ENCODE measurements at places on chromosomes 11 and 22.
A peak's percentile ranks its signal among the peaks of the same experiment; 100 is the strongest.

DNA sequence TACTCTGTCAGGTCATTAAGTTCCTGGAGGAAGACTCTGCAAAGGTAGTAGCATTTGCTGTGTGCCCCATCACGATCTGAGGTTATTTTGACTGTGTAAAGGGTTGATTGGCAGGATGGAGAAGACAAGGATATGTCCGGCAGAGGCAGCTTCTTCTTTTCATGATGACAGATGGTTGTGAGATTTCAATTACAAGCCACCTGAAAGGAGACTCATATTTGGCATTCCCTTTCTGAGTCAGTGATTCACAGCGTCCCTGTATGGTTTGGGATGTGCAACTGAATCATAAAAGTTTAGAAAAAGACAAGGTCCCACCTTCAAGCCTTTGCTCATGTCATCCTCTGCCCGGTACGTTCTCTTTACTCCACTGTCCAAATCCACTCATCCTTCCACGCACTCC lies 113.4 kb downstream of the MTNR1B start:
- no peak for DNase-seq

GRCh38 chr11:6968816-6969215 lies 42.6 kb downstream of the ZNF215 start:
- DNase-seq = no peak

DNA sequence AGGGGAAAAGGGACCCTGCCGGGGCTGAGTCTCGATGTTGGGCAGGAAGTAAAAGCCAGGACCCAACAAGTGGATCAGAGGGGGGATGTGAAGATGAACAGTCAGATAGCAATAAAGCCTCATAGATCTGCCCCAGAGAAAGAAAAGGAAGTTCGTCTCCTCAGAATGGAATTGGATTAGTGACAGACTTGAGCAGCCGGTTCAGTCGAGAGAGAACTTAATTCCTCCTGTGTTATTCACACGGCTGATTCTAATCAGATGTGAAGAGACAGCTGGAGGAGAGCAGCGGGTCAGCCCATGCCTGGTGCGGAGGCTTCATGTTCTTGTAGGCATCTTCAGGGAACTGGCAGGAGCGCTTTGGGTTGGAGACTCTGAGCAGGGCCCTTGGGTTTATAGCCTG lies 29.3 kb upstream of the CABP7 start:
- DNase-seq = no peak

DNA sequence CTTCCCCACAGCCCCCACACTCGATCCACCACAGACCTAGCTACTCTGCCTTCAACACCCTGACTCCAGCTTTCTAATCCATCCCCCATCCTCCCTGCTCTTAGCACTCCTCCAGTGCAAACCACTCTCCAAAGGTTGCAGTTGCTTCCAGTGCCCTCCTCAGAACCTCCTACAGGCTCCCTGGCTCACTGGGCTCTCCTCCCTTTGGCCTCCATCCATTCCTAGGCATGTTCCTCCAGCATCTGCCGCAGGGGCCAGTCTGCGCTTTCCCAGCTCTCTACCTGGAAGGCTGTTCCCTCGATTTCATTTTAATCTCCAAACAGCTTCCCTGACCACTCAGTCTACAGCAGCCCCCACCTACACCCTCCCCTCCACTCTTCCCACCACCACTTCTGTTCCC lies 133.8 kb downstream of the SPATA19 start:
- DNase-seq = no peak

GRCh38 chr11:79940165-79940564 lies 499.3 kb upstream of the TENM4 start:
- no peak for DNase-seq

DNA sequence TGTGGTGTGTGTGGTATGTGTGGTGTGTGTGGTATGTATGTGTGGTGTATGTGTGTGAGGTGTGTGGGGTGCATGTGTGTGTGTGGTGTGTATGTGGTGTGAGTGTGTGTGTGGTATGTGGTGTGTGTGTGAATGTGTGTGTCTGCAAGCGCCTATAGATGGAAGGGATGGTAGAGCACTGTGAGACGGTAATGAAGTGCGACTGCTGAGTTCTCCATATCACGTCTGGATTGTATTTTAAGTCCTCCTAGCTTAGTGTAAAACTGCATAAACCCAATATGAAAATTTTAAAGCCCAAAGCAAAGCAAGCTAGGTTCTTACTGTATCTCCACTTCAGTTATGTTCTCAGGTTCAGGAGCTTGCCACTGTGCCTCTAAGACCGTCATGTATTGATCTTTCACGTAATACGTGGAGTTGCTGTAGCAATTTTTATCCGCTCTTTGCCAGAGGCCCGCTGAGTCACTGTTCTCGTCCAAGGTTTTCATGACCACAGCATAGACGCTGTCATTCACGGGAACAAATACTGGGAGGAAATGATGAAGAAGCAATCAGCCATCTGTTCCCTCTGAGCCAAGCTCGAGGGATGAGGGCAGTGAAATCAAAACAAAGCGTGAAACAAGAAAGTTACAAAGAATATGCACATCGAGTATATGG lies 5.5 kb downstream of the PLET1 start:
- DNase-seq = no peak

- no peak for DNase-seq
These were observed 1.5 kb downstream of the GAL start for GRCh38 chr11:68685656-68686380.

GRCh38 chr22:32533265-32534111 lies 58.9 kb downstream of the FBXO7 start:
- no peak for DNase-seq

DNA sequence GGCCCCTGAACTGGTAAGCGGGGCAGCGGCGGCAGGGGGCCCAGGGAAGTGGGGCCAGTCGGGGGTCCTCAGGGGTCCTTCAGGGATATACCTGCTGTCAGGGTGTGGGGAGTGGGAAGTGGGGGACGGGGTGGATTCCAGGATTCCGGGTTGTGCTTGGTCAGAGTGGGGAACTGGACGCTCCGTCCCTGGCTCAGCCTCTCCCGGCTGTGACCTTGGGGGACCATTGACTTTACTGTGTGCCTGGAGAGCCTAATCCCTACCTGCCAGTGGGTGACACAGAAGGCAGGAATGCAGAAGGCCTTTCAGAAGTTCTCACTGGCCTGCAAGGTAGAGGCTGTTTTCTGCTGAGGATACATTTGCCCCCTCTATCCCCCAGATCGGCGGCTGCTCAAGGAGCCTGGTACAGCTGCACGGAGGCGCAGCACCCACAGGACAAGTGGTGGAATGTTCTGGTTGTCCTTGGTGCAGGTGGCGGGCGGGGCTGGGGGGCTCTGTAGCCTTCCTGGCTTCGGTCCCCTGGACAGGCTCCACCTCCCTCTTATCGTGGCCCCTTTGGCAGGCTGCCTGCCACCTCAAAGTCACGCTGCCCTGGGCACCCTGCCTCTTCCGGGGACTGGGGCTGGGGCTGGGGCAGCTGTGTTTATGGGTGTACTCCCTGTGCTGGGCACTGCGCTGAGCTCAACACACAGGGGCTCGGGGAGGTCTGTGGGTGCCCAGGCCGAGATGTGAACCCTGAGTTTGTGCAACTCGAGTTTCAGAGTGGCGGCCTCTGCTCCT lies 18.4 kb downstream of the KCNQ1 start:
- DNase-seq = peak; percentile 93

- no peak for DNase-seq
These were observed 106.2 kb downstream of the IGLL1 start for GRCh38 chr22:23473901-23474300.

DNA sequence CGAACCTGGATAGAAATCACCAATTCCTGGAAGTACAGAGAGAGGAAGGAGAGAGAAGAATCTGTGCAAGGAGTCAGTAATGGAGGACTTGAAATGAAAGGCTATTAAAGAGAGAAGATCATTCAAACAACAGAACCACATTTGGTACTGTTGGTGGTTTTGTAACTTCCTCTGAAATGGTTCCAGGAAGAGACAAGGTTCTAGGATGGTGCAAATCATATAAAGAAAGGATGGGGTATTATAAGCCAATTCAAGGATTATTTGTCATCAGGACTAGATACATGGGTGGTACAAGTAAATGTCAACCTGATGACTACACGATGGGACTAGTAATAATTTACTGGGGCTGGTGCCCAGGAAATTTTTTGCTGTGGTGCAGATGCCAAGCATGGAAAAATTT lies 28.9 kb upstream of the TMA7B start:
- DNase-seq = no peak

GRCh38 chr22:41620589-41621098 lies at the start of gene DESI1:
Gene DESI1 (minus strand): TSS chr22:41621043. CDS start chr22:41620839, 204 bp downstream.
- DNase-seq = peak; percentile 48

GRCh38 chr22:36110306-36110881 lies 50.2 kb downstream of the APOL3 start:
- DNase-seq = no peak

GRCh38 chr22:30411780-30412179 lies 13.8 kb upstream of the MTFP1 start:
- DNase-seq = no peak

- DNase-seq = no peak
These were observed 10.0 kb downstream of the TSPAN18 start for GRCh38 chr11:44736791-44737190.

DNA sequence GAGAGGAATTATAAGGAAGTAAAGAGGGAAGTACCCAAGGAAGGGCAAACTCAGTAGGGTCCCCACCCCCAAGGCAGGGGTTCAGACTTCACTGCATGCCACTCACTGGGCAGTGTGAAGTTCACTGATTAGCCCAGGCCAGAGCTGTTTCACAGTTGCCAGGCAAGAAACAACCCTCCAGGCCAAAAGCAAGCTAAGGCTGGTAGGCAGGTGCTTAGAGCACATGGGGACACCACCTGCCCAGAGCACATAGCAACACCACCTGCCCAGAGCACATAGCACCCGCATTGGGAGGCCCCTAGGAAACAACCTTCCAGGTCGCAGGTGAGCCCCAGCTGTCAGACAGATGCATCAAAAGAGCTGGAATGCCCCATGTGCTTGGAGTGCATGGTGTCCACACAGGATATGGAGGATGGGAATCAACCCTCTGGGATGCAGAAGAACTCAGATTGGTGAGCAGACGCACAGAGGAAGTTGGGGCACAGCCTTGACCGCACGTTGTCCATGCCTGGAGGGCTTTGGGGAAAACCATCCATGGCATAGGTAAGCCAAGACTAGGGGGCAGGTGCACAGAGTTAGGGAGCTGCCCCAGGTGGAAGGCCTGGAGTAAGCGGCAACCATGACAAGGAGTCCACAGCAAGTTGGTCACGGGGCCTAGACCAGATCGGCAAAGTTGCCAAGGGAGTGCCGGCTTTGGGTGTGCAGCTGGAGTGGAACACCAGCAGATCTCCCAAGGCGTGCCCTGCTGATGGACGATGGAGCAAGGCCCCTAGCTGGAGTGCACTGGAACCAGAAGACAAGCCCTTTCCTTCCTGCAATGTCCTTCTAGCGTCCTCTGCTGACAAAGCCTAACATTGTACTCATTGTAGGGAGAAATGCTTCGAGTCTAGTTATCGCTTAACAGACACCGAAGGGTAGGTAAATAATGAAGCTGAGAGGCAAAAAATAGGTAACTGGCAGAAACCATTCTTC lies 7.8 kb upstream of the TMEM216 start:
- peak; percentile 31 for DNase-seq

GRCh38 chr11:110124605-110125004 lies 31.4 kb downstream of the ZC3H12C start:
- no peak for DNase-seq

GRCh38 chr11:64206457-64207255 lies at the start of gene FERMT3:
Gene FERMT3 (plus strand): TSS chr11:64206721. CDS start chr11:64207365, 644 bp downstream.
- DNase-seq = peak; percentile 32

DNA sequence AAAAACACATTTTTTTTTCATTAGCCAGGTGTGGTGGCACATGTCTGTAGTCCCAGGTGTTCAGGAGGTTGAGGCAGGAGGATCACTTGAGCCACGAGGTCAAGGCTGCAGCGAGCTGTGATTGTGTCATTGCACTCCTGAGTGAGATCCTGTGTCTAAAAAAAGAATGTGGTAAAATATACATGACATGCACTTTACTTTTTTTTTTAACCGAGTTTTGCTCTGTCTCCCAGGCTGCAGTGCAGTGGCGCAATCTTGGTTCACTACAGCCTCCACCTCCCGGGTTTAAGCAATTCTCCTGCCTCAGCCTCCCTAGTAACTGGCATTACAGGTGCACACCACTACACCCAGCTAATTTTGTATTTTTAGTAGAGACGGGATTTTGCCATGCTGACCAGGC lies 22.5 kb upstream of the CLDN5 start:
- DNase-seq = no peak

GRCh38 chr11:81942646-81943045 lies 791.0 kb downstream of the FAM181B start:
- DNase-seq = no peak

DNA sequence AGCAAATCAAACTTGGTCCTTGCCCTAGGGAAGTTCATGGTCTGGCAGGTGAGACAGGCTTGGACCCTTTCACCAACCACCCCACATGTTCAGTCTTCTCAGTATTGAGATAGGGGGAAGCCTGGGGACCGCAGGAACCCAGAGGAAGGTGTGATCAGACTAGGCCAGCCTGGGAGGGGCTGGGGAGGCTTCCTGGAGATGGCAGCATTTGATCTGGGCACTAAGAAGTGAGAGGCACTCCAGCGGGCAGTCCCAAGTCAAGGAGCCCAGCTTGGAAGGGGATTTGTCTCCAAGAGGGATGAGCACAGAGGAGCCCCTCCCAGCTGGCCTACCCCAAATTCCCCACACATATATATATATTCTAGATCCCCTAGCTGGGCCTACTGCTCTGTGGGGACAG lies 5.4 kb downstream of the LRRC32 start:
- DNase-seq = no peak

DNA sequence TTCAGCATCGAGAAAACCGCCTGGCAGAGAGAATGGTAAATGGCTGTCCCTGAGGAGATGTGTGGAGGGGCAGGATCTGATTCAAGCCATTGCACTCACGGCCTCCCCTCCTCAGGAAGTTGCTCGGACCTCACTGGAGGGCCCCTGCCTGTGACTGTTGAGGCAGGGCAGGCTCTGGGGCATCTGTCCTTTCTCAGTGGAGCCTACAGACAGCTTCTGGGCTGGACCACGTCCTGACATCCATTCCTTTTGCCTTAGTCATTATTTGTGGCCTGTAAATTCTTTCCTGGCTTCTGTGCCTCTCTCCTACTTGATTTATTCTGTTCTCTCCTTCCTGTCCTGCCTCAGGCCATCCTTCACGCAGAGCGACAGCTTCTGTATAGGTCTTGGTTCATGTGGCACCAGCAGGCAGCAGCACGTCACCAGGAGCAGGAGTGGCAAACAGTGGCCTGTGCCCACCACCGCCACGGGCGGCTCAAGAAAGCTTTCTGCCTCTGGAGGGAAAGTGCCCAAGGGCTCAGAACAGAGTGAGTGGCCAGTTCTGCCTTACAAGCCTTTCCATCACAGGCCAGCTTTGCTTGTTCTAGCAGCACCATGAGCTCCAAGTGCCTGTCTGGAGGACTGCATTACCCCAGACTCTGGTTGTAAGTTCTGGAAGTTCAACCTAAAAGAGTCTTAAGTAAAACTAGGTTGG lies 59.6 kb downstream of the PISD start:
- DNase-seq = no peak

- no peak for DNase-seq
These were observed 90.4 kb upstream of the BIRC3 start for GRCh38 chr11:102226702-102227490.

- no peak for DNase-seq
These were observed 41.1 kb downstream of the TRIM66 start for GRCh38 chr11:8641332-8641731.

GRCh38 chr11:78800756-78801155 lies 226.1 kb upstream of the NARS2 start:
- no peak for DNase-seq

Measured in RPMI8226 (cell line).